Stimulated activated naive CD8-positive, alpha-beta T cell treated with anti-CD3 and anti-CD28 coated beads, Interleukin-15, Interleukin-2, amounts not matched to agents 100 U/mL and 50 U/mL, for 24 hours (primary cell): ENCODE measurements at places on chromosomes 1 and 21.
A peak's percentile ranks its signal among the peaks of the same experiment; 100 is the strongest.

GRCh38 chr1:27057389-27057788 lies 44.7 kb upstream of the TENT5B start:
- DNase-seq = no peak

GRCh38 chr1:35561297-35561971 lies 3.8 kb downstream of the NCDN start:
- no peak for DNase-seq

DNA sequence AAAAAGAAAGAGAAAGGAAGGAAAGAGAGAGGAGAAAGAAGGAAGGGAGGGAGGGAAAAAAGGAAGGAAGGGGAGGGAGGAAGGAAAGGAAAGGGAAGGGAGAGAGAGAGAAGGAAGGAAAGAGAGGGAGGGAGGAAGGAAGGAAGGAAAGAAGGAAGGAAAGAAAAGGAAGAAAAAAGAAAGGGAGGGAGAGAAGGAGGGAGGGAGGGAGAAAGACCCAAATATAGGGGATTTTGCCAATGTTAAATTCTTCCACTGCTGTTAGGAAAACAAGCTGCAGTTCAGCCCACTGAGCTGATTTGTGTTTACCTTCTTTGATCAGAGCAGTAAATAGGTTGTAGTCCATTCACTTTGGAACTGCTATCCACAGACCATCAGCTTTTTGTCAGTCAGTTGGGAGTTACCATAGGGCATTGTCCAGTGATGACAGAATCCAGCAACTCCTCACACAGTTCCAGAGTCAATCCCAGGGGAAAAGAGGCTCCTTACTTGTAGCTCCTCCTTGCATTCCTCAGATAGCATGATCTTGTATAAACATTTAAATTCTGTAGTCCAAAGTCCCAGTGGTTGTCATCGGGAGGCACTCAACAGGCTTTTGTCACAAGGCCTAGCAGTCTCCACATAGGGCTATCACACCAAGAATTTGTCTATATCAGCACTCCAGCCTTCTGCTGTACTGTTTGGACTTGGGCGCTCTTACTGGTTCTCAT lies 13.5 kb upstream of the PPP1R8 start:
- DNase-seq = no peak

GRCh38 chr1:220772846-220773245 lies 13.9 kb upstream of the MTARC1 start:
- DNase-seq = no peak

DNA sequence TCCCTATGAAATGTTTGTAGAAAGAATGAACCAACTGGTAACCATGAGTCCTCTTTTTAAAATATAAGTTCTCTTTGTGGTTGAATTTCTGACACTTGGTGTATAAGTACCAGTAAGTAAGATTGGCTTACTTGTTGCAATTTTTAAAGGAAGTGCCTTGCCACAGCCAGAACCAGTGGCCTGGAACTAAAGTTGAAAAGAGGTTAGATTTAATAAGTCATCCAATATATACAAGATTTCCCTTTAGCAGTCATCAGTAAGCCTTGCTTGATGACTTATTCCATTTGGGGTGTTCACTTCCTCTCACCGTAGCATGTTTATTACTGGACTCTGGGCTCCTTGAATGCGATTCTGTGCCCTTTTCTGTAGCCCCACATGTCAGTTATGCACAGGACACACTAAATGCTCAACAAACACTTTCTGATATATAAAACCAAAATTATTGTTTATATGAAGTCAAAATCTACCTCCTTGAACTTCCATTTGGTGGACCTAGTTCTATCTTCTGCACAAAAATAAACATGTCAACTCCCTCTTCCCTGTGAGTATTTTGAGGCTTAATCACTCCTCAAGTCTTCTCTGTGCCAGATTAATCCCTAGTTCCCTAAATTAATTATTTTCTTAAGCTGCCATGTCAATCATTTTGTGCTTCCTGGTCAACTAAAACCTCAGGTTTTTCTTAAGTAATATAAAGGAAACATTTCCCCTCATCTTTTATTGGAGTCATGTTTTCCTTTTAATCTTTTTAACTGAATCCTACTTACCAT lies 218.1 kb downstream of the ST6GALNAC3 start:
- DNase-seq = no peak

GRCh38 chr1:5830771-5831599 lies 161.2 kb downstream of the NPHP4 start:
- no peak for DNase-seq

- DNase-seq = no peak
These were observed 15.7 kb downstream of the TM2D1 start for GRCh38 chr1:61708953-61709907.

DNA sequence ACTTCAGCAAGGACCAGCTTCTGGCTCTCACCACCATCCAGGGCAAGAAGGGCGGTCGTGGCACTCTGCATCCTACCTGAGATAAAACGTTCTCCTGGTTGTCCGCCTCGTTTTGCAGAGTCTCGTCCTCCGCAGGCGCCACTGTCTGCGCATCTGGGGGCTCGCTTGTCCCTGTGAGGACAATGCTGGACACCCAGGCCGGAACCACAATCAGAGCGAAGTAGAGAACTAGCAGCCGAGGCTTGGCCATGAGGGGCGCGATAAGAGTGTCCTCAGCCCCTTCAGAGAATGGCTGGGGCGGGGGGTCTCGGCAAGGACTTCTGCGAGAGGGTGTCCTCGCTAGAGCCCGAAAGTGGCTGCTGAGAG lies 505 bp downstream of the OLFML2B start:
- no peak for DNase-seq

- no peak for DNase-seq
These were observed 131.2 kb downstream of the RHOU start for GRCh38 chr1:228866468-228866867.

DNA sequence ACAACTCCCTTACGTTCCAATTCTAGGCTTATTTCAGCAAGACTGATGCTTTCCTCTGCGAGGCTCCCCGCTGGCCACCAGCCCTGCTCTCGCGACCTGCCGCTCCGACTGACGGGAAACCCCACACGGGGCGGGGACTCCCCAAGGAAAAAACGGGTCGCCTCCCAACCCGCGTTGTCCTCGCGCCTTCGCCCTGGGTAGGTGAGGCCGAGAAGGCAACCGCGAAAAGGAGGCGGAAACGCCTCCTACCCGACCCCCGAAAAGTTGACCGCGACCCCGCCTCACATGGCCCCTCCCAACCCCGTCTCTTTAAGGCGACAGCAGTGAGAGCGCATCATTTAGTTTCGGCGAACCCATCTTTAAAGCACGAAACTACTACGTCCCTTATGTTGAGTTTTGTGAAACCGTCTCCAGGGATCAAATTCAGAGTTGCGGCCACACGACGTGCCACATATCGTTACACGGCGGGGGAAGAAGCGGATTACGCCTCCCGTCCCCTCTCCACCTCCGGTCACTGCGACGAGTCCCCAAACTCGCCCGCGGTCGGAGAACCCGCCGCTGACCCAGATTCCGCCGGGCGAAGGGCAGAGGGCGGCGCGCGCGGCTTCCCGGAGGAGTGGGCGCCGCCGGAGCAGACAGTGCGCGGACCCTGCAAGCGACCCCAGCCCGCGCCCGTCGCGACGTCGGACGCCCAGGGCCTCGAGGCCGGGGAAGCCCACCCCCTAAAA lies 1.2 kb downstream of the ANP32E start:
- peak; percentile 93 for DNase-seq

GRCh38 chr1:163166886-163167555 lies 35.7 kb downstream of the RGS5 start:
- no peak for DNase-seq

DNA sequence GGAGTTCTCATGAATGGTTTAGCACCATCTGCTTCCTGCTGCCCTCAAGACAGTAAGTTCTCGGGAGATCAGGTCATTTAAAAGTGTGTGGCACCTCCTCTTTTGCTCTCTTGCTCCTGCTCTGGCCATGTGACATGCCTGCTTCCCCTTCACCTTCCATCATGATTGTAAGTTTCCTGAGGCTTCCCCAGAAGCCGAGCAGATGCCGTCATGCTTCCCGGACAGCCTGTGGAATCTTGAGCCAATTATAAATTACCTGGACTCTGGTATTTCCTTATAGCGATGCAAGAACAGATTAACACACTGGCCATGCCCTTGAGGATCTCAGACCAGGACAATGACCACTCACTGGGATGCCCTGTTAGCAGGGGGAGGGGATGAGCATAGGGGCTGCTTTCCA lies 212.3 kb downstream of the MATN1 start:
- no peak for DNase-seq

DNA sequence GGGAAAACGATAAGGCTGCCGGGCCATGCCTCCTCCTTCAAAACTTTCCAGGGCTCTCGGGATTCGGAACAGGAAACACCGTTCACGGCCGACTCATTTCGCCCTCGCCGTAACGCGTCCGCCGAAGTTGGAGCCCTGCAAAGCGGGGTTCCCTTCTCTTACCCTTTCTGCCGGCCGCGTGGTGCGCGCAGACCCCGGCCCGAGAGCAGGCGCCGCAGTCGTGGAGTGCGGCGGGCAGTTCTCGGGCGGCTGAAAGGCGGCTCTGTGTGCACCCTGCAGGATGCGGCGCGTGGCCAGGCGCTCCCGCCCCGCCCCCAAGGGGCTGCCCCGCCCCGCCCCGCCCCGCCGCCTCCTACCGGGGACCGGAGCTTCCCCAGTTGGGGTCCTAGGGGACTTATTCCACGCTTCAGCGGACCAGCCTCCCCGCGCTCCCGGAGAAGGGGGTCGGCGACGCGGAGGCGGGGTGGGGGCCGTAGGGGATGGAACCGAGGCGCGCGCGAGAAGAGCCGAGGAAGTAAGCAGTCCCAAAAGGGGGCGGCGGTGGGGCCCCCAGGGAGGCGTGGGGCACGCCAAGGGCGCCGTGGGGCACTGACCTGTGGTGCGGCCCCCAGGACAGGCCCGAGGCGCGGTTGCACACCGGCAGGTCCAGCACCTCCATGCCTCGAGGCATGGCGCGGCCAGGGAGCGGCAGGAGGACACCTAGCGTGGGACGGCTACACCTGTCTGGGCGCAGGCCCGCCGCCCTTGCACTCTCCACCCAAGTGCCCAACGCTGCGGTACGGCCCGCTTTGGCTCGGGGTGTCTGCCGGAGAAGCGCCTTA lies at the start of gene MCOLN2:
TSS of gene MCOLN2 (minus strand) at position 268 of the 821 bp plus-strand sequence. CDS start at position 27, 241 bp downstream.
- peak; percentile 70 for DNase-seq

DNA sequence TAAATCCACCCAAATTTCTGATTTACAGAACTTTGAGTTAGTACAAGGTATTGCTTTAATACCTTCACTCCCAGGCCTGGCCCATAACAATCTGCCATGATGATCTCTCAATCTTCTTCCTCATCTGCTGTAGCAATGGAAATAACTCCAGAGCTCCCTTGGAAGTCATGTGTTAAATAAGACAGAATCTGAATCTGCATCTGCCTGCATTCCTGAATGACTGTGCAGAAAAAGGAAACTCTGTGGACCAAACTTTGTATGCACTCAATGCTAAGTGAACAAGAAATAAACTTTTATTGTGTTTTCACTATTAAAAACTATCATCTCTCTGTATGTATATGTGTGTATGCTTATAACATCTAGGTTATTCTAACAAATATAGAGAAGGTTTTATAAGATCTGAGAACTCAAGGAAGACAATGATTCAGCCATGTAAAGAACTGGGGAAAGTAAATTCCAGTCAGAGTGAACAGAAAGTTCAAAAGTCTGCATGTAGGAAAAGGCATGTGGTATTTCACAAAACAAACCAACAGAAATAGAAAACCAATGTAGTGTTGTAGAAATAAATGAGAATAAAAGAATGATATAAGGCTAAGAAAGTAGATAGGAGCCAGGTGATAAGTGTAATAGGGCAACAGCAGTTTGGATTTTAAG lies 390.2 kb downstream of the USH2A start:
- no peak for DNase-seq

- DNase-seq = no peak
These were observed 187.1 kb downstream of the GREM2 start for GRCh38 chr1:240424740-240425464.

DNA sequence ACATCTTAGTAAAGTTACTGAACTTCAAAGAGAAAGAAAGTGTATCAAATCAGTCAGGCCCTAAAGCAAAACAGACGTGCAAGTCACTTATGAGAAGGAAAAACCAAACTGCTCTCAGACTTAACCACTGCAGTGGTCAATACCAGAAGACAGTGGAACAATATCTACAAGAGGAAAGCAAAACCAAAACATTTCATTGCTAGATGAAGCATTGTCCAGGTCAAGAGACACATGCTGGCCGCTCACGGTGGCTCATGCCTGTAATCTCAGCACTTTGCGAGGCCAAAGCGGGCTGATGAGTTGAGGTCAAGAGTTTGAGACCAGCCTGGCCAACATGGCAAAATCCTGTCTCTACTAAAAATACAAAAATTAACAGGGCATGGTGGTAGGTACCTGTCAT lies 82.0 kb upstream of the MROH9 start:
- no peak for DNase-seq

DNA sequence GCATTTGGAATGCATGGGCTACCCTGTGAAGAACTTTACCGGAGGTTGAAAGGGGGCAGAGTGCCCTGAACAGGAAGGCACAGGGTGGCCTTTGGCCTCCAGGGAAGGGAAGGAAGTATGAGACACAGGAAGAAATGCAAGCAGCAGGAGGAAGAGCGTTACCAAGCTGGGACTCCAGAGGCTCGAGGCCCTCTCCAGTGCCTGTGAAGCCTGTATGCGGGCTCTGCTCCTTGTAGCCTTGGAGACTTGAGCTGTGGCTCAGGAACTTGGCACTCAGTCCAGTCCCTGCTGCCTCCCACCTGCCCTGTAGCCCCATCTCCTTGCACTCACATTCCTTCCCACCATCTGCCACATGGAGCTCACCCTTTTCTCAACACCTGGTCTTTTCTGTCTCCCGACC lies 33.5 kb upstream of the RNF19B start:
- DNase-seq = no peak

GRCh38 chr1:6783221-6783620 lies 2.0 kb upstream of the CAMTA1 start:
- no peak for DNase-seq

DNA sequence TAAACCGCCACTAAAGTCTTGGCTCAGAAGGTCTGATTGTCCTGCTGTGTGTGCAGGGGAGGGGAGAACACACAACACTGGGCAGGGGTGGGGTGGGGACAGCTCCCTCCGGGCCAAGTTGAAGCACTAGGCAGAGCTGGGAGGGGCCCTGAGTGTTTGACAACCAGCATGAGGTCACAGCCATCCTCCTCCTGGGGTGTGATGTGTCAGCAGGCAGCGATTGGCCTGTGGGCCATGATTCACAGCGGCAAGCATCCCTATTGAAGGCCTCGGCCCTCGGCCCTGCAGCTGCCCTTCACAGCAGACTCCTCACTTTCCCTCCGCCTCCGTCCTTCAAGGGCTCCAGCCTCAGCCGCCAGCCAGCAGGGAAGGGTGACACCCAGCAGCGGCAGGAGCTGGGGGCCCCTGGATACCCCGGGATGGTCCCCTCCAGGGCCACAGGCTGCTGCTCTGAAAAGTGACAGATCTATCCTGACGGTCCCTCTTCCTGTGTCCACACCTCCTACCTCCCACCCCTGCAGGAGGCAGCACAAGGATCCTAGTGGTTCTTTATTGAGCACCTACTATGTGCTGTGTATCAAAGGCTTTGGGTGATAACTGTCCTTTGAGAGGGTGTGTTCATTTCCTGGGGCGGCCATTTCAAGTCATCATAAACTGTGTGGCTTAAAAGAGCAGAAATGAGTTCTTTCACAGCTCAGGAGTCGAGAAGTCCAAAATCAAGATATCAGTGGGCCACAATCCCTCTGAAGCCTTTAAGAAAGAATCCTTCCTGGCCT lies 66.0 kb upstream of the SLC25A33 start:
- DNase-seq = peak; percentile 9

- DNase-seq = no peak
These were observed 61.8 kb upstream of the ITPKB start for GRCh38 chr1:226800763-226801380.

GRCh38 chr1:39003281-39003680 lies 12.2 kb downstream of the AKIRIN1 start:
- no peak for DNase-seq

- DNase-seq = no peak
These were observed 11.1 kb downstream of the COL18A1 start for GRCh38 chr21:45415943-45416611.

GRCh38 chr1:9759939-9760338 lies 63.8 kb downstream of the CLSTN1 start:
- no peak for DNase-seq
